ENCODE measurements at places on chromosomes 2 and 18.

- DNase-seq = peak; percentile 77
Observed at GRCh38 chr18:44552706-44553105, 128.0 kb upstream of the SETBP1 start.

GRCh38 chr2:66698576-66699239 lies 263.8 kb downstream of the MEIS1 start:
- no peak for DNase-seq

DNA sequence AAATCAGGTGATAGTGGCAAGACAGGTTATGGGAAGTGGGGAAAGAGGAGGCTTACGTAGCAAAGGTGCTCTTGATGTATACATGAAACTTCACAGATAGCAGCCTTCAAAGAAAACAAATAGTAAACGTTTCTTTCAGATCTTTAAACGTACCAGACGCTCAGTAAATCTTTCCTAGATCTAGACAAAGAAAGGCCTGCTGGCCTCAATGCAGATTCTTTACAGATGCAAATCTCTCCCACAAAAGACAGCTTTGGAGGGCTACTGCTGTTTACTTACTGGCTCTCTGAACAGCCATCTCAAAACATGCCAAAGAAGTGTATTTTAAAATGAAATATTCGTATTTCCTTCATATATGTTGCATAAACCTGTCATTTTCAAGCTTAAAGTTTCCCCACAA lies 1279.9 kb upstream of the NRXN1 start:
- no peak for DNase-seq

DNA sequence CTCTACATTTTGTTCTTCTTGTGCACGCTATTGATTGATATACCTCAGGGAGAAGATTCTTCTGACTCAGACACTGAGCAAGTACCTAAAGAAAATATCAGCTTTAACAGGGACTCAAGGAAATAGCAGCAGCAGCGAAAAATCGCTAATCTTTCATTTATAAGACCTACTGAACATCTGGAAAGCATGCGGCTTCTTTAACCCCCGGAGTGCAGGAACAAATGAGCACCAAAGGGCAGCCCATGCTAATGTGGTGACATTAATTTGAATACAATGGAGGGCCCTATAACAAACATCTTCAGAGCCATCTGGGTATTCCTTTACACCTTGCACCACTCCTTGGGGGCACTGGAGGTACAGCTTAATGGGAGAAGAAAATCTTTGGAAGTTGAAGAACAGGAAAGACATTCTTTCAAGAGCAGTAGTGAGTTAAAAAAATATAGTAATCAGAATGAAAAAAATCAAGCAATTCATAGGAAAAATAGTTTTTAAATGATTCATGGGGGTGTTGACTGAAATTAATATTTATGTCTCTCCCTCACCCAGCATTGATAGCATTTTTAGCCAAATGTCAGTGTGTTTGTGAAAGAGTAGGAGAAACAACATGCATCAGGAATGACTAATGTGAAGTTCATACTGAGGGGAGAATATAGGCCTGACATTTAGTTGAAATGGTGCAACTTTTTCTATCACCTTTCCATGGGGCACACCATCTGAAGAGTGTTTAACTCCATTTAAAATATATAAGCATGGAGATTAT lies 281.7 kb downstream of the HRH4 start:
- no peak for DNase-seq

DNA sequence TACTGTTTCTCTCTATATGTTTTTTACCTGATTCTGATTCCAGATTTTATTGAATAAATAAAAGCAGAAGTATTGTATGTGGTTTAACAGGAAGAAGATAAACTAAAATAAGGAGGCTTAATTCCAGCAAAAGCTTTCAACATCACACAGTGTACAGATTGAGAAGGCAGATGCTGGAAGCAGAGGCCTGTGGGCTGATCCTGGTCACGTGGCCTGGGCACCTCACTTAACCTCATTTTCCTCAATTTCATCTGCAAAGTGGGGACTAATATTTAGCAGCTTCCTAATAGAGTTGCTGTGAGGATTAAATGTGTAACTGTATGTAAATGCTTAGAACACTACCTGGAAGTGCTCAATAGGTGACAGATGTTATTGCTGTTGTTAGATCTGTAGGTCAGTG lies 58.0 kb downstream of the CDCA7 start:
- DNase-seq = no peak

GRCh38 chr18:48541026-48541746 lies 2.4 kb downstream of the CTIF start:
- DNase-seq = no peak

DNA sequence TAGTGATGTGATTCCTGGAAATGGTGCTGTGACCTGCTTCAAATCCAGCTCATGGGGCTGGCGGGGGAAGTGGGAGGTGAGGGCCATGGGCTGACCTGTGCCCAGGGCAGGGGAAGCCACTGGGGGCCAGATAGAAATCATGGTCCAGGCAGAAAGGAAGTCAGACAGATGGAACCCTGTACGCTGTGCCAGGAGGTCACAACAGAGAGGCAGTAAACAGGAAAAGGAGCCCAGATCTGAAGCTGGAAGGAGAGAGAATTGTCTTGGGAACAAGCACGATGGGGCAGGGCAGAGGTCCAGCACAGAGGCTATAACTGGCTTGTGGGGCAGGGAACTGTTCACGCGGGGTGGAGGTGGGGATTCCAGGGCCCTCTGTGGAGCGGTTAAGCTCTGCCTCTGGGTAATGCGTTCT lies 76.0 kb downstream of the RNF144A start:
- no peak for DNase-seq

DNA sequence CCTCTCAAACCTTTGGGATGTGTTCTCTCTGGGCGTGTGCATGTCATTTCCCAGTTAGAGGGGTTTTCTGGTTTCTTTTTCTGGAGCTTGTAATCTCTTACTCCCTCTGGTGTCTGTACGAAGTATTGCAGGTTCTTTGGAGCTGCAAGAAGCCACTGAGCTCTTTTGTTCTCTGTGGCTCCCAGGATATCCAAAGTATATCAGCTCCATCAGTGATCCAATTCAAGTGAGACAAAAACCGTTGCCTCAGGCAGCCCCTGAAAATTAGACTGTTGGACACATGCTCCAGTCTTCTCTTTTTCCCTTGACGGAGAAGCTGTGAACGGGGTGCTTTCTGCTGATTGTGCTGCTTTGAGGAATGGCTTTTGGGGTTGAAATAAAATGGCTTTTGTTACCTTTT lies 59.0 kb upstream of the LDLRAD4 start:
- no peak for DNase-seq

DNA sequence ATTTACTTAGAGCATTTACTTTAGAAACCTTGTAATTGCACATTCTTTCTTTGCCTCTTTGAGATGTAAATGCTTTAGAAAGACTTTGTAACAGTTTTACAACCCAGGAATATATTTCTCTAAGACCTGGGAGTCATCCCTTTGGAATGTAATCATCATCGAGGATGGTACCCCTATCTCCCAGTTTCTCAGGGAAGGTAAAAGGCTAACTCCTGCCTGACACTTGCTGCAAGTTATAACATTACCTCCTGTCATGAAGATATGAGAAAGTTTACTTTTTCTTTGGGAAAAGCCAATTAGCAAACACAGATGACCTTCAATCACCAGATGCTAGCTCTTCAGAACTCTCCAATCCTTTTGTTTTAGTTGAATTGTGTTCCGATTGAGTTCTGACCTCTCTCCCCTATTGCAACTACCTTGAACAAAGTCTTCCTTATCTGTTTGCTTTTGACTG lies 420.3 kb upstream of the FSIP2 start:
- no peak for DNase-seq

DNA sequence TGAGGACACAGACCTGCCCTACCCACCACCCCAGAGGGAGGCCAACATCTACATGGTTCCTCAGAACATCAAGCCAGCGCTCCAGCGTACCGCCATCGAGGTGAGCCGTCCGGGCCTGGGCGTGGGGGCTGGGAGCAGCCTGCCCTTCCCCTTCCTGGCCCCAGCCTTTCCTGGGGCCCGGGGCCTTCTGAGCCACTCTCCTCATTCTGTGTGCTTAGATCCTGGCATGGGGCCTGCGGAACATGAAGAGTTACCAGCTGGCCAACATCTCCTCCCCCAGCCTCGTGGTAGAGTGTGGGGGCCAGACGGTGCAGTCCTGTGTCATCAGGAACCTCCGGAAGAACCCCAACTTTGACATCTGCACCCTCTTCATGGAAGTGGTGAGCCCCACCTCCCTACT lies 157.9 kb downstream of the DYSF start:
- DNase-seq = no peak

- no peak for DNase-seq
Observed at GRCh38 chr2:132670496-132671150, 618 bp upstream of the LYPD1 start.

DNA sequence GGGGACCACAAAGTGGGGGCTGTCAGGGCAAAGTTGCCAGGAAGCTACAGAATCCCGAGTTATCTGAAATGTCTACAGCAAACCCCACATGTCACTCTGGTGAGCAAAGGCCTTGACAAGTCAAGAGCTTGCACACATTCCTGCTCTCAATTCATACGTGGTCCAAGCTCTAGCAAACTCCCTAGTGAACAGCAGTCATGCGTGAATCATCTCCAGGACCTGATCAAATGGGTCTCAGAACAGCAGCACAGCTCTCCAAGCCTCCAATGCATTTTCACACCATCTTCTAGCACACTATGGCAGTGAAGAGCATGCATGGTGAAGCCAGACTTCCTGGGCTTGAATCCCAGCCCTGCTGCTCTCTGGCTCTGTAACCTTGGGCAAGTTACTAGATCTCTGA lies 68.5 kb downstream of the MYO5B start:
- no peak for DNase-seq

GRCh38 chr2:230520875-230521155 lies 104.8 kb downstream of the SP100 start:
- DNase-seq = no peak

Measured in brain pericyte (primary cell).